Karpas-422 (cell line): ENCODE measurements at places on chromosomes 7 and 10. TPM values are rescaled to one million over a fixed set of nuclear protein-coding genes. Genes with fewer than 3 reads are reported as not detected.

GRCh38 chr7:82413237-82413636 is 30.3 kb downstream of the CACNA2D1 start:
- H3K4me1 ChIP-seq, result no peaks in the 10 kb centered on the region
- H3K27ac ChIP-seq, result no peak overlapping the region
- no peaks in the 10 kb centered on the region for H3K36me3 ChIP-seq
- DNase-seq, result no peak

- H3K36me3 ChIP-seq, result peaks cover 5% of the 10 kb centered on the region; the same call in 1 of the 2 replicates
- no peak overlapping the region for H3K4me3 ChIP-seq
- no peaks in the 10 kb centered on the region for H3K27me3 ChIP-seq
- H3K4me1 ChIP-seq, result peaks cover 10% of the 10 kb centered on the region
These were observed 101.2 kb upstream of the ZNF746 start for GRCh38 chr7:149598721-149599308.

BCAP29 gene
- total RNA-seq, result 38.7 and 116 TPM in 2 replicates

TUBB8 gene
- not detected in 2 replicates for total RNA-seq

- H3K27ac ChIP-seq, result no peak overlapping the region
- H3K4me1 ChIP-seq, result no peaks in the 10 kb centered on the region
- no peak overlapping the region for H3K4me3 ChIP-seq
- H3K36me3 ChIP-seq, result no peaks in the 10 kb centered on the region
- no peak for DNase-seq
These were observed 14.1 kb downstream of the ZNF467 start for GRCh38 chr7:149759093-149759860.

PIK3AP1 gene
- 131 and 162 TPM in 2 replicates for total RNA-seq

DNA sequence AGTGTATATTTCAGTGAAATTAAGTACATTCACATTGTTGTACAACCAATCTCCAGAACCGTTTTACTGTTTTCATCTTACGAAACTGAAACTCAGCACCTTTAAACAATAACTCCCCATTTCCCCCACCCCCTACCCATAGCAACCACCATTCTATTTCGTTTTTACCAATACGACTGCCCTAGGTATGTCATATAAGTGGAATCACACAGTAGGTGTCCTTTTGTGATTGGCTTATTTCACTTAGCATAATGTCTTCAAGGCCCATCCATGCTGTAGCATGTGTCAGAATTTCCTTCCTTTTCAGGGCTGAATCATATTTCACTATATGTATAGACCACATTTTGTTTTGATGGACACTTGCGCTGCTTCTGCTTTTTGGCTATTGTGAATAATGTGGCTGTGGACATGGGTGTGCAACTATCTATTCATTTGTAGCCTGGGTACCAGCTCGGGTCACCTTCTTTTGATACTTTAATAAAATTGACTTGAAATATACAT is 34.3 kb upstream of the DLG5 start:
- H3K4me3 ChIP-seq, result no peak overlapping the region
- DNase-seq, result no peak
- no peaks in the 10 kb centered on the region for H3K4me1 ChIP-seq
- H3K27ac ChIP-seq, result no peak overlapping the region
- no peaks in the 10 kb centered on the region for H3K36me3 ChIP-seq

DNA sequence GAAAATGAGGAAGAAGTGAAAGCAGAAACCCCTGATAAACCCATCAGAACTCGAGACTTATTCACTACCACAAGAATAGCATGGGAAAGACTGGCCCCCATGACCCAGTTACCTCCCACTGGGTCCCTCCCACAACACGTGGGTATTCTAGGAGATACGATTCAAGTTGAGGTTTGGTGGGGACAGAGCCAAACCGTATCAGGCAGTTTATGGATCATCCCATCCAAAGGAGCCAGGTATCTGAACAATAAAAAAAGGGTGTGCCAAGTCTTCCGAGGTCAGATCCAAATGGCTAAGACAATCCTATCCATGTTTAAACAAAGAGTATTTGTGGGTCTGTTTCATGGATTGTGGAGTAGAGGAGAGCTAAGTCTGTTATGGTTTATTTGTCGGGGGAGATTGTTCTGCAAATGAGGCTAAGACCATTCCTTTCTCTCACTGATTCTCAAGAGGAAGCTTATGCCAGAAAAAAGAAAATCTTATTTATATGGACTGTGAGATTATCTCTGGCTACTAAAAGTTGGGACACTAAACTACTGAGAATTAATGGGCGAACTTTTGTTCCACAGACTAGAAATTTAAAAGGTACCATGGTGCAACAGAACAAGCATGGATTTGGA is 203.7 kb downstream of the IPMK start:
- no peaks in the 10 kb centered on the region for H3K36me3 ChIP-seq
- no peak overlapping the region for H3K27ac ChIP-seq
- DNase-seq, result no peak
- H3K4me1 ChIP-seq, result no peaks in the 10 kb centered on the region

PDE6C gene
- total RNA-seq, result not detected in 2 replicates
